ENCODE measurements at places on chromosomes 1 and 21.

DNA sequence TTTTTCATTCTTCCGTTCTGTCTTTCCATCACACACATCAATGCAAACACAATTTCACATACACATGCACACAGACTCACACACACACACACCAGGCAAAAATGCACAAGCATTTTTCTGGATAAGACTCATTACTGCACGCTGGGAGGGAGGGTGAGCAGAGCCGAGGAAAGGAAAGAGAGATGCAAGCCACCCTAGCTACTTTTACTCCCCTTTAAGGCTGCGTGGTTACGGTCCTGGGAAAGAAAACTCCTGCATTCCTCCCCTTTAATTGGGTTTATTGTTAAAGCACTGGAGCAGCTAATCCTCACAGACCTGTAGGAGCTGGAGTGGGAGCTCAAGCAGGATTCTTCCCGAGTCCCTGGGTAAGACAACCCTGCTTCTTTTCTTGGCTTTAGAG lies at the start of gene CAMK1G:
Gene CAMK1G, plus strand, starts transcription at position 307 of the 400 bp plus-strand sequence. CDS start 11,270 bp downstream, outside the sequence.
- no peak for DNase-seq

- DNase-seq = no peak
Observed at GRCh38 chr1:233485809-233486398, 128.0 kb upstream of the KCNK1 start.

GRCh38 chr1:1304331-1305299 lies 3.1 kb downstream of the ACAP3 start:
- DNase-seq = no peak

- DNase-seq = no peak
Observed at GRCh38 chr1:211653959-211654496, 21.4 kb downstream of the NEK2 start.

GRCh38 chr1:243924188-243924587 lies 74.1 kb upstream of the AKT3 start:
- DNase-seq = no peak

DNA sequence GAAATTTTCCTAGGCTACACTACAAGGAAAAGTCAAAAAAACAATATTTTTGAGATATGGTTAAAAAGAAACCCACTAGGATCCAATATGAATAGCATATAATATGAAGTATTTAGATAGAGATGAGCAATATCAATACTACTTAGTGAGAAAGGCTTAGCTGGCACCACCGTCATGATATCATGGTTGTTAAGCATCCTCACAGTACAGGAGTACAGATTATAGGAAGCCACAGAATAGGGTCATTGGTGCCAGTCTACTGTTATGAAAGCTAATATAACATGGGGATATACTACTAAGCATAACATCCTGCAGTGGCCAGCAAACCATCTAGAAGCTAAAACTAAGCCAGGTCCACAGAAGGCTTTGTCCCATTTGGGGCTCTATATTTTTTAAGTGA lies 28.4 kb upstream of the NRIP1 start:
- no peak for DNase-seq

DNA sequence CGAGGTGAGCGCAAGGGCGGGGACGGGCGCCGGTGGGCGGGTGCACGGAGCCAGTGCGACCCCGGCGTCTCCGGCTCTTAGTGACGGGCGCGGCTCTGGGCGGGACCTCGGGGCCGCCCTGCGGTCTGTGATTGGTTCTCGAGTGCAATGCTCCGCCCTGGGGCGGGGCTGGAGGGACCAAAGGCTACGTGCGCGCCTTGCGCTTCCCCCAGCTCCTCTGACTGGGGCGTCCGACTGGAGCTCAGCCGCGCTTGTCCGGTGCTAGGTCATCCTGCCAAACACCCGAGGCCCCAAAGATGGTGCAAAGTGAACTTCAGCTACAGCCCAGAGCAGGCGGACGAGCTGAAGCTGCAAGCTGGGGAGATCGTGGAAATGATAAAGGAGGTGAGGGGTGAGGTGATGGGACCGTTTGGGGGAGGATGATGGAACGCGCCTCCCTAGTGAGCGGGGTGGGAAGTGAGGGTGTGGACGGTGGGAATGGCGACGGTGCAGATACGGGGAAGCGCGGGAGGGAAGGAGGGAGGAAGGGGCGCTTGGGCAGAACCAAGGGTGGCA lies 811 bp downstream of the SH3D21 start:
- peak; percentile 91 for DNase-seq

DNA sequence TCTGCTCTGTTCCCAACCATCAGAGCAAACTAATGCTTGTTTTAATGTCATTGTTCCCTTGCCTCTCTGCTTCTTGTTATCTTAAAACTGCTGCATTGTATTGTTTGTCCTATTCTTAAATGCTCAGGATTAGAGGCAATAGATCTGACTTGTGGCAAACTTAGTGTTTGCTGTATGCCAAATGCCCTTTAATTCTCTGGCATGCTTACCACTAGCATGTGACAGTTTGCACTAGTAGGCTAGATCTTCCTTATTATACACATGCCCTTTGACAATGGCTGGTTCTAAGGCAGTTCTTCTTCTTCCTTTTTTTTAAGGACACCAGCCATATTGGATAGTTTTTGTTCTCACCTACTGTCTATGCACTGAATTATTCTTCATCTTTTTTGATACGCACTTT lies 30.1 kb downstream of the PALMD start:
- no peak for DNase-seq

- no peak for DNase-seq
Observed at GRCh38 chr21:45537111-45537745, 5.0 kb downstream of the SLC19A1 start.

- no peak for DNase-seq
Observed at GRCh38 chr1:17134034-17134433, 14.8 kb upstream of the PADI2 start.

- no peak for DNase-seq
Observed at GRCh38 chr1:155105604-155106011, 22.1 kb upstream of the EFNA1 start.

DNA sequence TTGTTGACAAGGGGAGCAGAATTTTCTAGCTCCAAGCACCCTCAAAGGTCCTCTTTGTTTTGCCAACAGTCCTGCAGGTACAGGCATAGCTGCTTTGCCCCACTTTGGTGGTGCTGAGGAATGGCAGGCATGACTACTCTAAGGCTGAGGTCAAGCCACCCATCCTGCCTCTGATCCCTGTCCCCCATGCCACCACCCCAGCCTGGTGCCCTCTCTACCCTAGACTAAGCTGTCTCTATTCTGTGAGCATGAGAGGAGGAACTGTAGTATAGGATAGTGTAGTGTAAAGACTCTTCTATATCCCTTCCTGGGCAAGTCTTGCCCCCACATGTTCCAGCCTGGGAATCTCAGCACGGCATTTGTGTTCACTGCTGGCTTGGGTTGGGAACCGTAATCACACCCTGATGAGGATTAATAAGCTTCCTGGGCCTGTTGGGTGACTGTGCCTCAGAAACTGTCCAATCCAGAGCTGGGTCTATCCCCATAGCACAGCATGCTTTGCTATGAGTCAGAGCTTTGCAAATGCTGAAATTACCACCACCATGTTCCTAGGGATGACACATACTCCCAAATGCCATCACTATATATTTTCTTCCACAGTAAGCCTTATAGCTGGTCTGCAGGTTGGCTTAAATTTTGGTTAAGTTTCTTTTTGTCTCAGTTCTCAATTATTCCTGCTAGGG lies 105.7 kb upstream of the PPP2R5A start:
- no peak for DNase-seq

GRCh38 chr1:42146626-42147320 lies 6.4 kb upstream of the GUCA2B start:
- peak; percentile 21 for DNase-seq

DNA sequence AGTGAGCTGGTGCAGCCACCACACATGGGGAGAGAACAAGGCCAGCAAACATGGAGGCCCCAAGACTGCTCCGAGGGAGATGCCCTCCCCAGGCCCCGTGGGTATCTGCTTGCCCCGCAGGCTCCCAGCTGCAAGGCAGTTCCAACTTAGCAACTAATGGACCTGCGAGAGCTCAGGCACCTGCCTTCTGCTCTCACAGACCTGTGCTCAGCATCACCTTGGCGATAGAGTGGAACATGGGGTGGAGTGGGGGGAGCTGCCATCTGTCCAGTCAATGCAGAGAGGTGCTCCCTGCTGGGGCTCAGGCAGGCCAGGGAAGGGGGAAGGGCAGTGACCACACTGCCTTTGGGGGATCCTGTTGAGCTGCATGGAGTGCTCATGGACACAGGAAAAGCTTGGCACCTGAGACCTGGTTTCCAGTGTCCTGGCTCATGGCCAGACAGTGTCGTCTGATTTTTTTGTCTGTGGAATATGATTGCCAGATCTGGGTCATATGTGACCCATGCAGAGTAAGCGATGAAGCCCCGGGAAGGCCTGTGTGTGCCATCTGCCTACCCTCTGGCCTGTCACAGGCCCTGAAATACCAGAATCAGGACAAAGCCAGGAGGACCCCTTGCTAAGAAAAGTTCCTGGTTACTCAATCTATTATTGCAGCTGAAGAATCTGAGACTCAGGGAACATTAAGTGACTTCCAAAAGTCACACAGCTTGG lies 39.9 kb upstream of the TENT5C start:
- no peak for DNase-seq

DNA sequence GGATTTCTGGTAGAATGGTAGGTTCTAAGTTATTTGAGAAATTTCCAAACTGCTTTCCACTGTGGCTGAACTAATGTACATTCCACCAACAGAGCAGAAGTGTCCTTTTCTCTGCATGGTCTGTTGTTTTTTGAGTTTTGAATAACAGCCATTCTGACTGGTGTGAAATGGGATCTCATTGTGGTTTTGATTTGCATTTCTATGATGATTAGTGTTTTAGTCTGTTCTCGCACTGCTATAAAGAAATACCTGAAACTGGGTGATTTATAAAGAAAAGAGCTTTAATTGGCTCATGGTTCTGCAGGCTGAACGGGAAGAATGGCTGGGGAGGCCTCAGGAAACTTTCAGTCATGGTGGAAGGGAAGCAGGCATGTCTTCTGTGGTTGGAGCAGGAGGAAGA lies 80.3 kb downstream of the SDCCAG8 start:
- no peak for DNase-seq

DNA sequence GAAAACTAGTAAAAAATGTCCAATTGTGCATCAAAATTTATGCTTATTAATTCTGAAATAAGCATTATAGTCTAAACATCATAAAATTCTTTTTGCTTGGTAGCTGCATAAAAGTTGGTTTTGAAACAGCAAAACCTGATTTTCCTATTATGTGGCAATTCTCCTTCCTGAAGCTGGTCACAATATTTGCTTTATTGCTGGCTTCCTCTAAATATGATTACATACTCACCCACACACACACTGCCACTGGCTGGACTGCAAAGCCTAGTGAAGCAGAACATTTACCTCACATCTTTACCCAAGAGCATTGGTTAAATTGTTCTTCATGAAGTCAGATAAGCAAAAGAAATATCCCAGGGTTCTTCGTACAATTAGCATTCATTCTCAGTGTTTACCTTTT lies 103.0 kb downstream of the NR5A2 start:
- peak; percentile 77 for DNase-seq

DNA sequence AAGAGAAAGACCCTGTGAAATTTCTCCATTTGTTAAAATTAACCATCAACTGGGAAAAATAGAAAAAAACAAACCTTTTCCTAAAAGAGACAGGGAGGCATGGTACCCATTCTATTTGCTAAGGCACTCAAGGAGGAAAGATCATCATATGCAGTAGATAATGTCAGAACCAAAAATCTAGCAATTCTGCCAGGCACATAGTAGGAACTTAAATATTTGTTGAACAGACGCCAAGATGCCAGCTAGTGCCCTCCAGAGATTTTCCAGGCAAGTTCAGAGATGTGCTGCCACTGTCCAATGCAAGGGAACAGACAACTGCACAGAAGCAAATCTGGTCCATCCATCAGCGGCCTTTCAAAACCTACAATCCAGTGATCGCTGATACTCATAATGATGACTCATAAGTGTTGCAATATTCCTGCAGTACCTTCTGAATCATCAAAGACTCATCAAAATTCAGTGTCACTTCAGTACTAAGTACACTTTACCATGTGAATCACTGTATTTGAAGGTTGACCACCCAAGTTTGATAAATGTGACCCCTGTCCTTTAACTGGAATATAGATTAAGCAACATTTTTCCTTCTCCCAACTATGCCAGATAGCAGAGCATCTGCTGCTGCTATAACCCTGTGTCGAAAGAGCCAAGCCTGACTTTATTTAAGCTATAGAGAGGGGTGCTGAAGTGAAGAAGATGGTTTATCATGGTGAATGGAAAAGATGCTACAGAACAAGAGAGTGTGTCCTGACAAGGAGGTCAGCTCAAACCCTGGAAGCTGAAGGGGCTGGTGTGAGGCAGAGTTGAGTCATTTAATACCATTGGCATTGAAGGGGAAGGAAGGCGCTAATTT lies 99.1 kb downstream of the MT1HL1 start:
- peak; percentile 38 for DNase-seq

DNA sequence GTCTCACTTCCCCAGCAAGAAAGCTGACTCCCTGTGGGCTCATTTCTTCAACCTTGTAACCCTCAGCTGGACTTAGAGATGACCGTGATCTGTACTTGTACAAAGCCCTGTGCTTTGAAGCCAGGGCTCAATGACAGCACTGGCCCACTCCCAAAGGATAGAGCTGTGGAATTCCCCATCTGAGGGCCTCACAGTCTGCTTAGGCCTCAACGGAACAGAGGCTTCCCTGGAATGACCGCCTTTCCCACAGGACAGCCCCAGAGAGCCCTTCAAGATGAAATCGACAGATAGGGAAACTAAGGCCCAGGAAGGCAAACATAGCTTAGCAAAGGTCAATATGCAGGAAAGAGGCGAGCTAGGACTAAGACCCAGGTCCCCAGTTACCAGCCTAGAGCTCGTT lies 11.5 kb downstream of the SLC9A1 start:
- DNase-seq = no peak

DNA sequence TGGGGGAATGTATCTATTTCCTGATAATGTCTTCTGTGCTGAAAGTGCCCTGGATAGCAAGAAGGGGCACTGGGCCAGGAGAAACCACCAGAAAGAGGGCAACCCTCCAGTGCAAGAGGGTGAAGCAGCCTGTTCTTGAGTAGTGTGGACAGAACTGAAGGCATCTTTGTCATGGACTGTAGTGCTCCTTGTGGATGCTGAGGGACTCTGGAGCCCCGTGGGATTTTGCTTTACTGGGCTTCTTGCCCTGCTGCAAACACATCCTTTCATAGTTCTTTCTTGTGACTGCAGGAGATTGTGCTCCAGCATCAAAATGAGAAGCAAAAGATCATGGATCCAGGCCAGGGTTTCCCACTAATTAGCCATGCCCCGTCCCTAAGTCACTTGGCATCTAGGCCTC lies 300.6 kb downstream of the ZNF326 start:
- DNase-seq = no peak

DNA sequence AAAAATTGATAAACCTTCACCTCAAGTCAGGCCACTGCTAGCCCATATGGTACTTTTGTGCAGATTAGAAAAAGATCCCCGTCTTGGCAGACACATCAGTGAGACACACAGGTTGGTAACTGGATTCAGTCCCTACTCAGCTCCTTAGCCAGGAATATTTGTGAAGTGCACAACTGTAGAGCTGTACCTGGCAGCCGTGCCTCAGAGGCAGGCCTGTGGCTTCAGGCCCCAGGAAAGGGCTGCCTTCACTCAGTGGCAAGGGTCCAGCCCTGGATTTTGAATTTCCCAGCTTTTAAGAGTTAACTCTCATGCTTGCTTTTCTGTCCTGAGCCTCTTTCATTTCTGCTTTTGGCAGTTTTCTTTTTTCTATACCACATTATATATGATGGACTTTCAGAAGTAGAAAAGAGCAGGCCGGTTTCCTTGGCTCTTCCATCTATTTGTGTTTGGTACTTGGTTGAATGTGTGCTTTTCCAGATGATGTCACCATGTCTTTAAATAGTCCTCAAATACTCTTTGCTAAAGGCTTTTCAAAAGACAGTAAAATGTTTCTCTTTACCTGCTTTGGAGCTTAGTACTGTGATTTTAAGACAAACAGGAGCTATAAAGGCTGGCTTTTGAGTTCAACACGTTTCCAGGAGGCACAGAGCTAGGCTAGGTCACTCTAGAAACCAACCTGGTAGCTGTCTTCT lies 186.6 kb downstream of the AK5 start:
- DNase-seq = no peak

- DNase-seq = no peak
Observed at GRCh38 chr1:20276485-20277159, 14.1 kb upstream of the VWA5B1 start.

Data from AML-193 (cell line).